ENCODE measurements at places on chromosomes 1 and 21.

GRCh38 chr1:42209526-42210251 lies 45.1 kb upstream of the GUCA2A start:
- no peak for DNase-seq

DNA sequence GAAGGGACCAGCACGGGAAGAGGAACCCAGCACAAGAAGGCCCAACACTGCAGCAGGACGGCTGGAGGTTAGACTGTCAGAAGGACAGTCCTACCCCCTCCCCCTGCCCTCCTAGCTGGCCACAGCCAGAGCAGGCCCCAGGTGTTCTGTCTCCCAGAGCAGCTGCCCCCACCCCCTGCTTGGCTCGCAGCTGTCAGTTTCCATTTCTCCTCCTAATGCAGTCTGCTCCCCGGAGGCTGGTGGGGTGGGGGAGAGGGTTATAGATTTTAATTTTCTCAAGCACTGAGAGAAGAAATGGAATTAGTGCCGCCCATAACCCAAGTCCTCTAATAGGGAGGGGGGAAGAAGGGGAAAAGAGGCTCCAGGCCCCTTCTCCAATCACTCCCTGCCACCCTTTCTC lies 13.0 kb upstream of the PEAR1 start:
- no peak for DNase-seq

DNA sequence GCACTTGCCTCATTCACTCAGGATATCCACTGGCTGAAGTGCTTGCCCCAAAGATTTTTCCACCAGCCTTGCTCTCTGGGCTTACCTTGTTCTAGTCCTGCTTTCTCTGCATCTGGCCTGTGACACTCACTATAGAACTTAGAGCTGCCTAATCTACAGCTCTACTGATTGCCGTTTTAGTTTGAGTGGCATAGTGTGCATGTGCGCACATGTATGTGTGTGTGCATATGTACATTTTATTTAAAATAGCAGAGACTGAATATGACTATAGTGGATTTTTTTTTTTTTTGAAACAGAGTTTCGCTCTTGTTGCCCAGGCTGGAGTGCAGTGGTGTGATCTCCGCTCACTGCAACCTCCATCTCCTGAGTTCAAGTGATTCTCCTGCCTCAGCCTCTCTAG lies 92.0 kb upstream of the CCDC190 start:
- DNase-seq: no peak

DNA sequence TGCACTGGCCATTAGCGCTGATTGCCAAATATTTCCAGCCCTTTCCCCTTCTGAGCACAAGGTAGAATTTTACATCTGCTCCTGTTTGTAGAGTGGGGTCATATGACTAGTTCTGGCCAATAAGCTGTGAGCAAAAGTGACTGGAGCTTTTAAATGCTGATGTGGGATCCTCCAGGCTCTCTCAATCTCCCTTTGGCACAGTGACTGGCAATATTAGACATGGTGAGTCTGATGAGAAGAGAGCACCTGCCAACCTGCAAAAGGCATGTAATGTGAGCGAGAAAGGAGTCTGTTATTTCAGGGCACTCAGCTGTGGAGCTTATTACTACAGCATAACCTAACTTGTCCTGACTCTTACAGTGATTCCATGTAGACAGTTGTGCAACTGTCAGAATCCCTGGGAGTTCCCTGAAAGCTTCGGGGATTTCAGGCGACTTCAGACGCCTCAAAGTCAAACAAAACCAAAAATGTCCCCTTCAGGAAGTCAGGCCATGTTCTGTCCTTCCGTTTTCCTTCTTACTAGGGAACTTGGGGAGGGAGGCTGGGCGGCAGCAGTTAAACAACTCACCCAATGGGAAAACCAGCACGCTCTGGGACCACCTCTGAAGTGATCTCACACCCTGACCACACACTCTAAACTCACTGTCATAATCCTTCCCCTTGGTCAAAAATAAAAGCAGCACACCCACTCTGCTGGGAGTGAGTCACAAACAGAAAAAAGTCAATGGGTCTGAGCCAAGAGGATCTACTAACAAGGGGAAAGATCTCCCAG lies 3.6 kb upstream of the RASSF5 start:
- DNase-seq: no peak

DNA sequence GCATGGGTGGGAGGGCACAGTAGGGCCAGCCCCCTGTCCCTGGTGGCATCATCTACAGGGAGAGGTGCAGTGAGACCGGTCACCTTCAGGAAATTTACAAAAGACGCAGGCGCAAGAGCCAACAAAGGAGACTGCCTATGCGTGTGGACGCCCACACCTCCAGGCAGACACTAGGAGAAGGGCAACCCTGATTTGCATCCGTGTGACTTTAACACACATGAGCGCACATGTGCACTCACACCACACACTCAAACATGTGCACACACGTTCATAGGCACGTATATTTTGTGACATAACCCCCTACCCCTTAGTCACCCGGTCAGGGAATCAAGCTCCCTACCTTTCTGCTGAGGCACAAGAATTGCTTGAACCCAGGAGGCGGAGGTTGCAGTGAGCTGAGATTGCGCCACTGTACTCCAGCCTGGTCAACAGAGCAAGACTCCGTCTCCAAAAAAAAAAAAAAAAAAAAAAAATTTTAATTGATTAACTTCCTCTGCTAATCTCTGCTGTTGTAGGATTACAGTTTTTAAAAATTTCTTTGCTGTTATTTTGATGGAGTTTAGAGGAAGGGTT lies 84.7 kb upstream of the SLC25A33 start:
- no peak for DNase-seq

DNA sequence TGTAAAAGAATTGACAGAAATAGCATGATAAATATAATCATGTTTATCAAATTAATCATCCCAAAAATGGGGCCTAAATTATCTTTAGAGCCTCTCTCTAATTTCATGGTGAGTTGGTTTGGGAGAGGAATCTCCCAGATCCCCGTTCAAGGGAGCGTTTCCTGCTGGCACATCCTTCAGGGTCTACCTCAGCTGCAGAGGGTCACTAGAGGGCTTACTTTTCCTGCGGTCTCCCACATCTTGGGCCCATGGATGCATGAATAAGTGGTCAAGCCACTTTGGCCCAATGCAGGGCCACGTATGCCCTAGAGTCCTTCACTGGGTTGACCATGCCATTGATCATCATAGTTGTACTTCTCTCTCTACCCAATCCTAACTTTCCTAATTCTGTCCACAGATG lies 164.1 kb downstream of the USP25 start:
- no peak for DNase-seq

DNA sequence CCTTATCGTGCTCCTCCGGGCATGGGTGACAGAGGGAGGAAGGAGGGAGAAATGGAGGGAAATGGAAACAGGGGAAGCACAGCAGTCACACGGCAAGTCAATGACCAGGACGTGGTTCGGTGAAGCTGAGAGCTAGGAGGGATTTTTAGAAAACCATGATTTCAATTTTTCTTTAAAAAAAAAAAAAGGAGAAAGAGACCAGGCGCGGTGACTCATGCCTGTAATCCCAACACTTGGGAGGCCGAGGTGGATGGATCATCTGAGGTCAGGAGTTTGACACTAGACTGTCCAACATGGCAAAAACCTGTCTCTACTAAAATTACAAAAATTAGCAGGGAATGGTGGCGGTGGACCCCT lies 776 bp upstream of the TNFRSF9 start:
- DNase-seq: no peak

GRCh38 chr1:48692235-48692634 lies 84.5 kb downstream of the BEND5 start:
- no peak for DNase-seq

DNA sequence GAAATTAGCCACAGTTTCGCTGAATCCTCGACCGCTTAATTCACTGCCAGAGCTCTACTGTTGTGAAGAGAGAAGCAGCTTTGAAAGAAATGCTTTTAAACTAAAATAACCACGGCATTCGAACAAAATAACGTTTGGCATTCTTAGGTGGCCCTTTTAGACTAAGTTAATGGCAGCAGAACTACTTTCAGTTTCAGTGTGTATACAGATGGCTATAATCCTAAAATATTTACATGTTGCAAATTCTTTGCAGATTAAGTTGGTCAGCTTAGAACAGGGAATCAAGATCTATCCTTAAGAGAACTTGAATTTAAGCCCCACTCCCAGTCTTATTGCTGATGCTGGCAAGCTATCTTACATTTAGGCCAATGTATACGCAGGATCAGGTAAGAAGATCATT lies 62.7 kb downstream of the ADSS2 start:
- no peak for DNase-seq

DNA sequence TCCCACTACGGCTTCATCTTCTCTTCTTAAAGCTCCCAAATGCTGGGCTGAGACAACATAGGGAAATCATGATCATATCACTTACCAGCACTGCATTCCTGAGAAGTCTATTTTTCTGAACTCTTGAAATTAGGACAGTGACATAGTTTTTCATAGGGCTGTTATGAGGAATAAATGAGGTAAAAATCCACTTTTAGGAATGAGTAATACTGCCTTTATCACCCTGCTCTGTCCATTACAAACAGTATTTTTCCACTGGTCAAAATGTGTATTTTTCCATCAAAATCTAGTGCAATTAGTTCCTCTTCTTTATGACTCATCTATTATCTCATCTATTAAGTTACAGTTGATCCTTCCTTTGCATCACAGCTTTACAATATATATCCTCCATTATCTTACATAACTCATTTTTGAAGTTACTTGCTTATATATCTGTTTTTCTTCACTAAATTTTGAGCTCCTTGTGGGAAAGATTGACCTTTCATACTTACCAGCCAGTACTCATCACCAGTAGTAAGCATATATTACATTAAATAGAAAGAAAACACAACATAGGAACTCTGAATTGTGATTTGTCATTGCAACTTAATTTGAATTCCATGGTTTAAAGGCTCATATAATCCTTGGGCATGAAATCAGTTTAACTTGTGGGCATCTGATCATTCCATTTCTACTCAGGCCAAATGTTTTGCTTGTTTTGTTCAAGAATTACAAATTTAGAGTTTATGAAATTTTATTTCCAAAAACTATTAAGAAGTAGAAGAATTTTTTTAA lies 37.1 kb downstream of the PRRX1 start:
- no peak for DNase-seq

- DNase-seq: peak; percentile 23
These were observed 32.3 kb upstream of the ETS2 start for GRCh38 chr21:38773099-38774061.

DNA sequence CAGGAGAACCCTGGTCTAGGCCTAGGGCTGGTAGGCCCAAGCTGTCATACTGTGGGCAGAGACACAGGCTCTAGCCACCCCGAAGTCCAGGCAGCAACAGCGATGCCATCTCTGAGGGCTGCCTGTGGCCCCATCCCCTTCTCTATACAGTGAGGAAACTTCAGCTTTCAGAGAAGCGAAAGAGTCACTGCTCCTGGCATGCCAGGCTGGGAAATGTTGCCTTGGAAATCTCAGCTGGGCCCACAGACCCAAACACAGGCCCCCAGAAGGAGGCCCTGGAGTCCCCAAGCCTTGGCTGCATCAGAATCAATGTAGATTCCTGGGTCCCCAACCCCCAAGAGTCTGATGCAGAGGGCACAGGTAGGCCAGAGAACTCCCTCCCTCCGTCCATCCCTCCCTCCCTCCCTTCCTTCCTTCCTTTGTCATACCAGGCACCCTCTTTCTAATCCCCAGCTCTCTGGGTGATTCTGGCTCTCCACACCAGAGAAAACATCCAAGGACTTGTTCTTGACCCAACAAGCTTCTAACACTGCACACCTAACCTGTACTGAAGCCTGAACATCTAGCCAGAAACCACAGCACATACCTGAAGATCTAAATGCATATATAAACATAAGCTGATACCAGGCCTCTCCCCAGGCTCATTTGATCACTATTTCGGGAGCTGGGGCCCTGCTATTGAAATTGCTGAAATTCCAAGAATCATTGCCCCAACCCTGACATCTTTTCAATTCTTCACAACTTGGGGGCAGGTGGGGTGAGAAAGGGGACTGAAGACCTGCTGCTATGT lies 143.2 kb upstream of the EDN2 start:
- DNase-seq: no peak

DNA sequence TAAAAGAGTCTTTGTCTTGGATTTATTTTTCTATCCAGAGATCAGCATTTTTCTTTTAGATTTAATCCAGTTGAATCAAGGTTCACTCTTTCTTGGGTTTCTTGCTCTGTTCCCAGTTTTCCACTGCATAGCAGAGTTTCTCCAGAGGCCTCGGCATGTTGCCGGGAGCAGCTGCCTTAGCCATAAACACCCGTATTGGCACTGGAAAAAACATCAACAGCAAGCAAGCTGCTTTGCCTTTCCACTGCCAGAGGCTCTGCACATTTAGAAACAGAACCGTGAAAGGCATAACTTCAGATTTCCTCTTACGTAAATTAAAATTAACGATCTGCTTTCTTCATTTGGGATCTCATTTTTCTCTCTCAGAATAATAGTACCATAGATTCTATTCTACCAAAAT lies 181.8 kb upstream of the L1TD1 start:
- no peak for DNase-seq

DNA sequence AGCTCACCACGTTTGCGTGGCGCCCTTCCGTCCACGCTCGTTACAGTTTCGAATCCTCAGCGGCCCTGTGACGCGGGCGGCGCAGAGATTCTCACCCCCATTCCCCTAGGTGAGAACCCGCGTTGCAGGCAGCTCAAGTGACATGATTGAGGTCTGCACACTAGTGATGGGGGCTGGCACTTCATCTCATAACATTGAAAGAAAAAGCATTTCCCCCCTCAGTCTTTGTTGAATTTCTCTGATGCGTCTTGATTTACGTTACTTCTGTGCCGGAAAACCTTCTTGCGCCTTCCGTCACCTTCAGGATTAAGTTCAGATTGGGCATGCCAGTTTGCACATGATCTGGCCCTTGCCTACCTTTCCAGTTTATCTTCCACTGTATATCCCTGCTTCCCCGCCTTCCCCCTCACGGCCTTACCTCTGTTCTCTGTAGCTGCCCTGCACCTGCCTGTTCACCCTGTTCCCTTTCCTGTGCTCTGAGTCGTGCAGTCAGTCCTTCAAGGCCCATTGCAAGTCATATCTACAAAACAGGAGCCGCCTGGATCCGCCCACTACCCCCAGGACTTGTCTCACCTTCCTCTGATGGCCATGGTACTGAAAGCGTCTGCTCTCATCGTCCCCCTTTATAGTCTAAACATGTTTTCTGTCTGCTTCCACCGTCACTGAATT lies 1.1 kb downstream of the CTPS1 start:
- peak; percentile 49 for DNase-seq

- DNase-seq: no peak
These were observed 58.1 kb downstream of the PRKACB start for GRCh38 chr1:84202126-84202525.

DNA sequence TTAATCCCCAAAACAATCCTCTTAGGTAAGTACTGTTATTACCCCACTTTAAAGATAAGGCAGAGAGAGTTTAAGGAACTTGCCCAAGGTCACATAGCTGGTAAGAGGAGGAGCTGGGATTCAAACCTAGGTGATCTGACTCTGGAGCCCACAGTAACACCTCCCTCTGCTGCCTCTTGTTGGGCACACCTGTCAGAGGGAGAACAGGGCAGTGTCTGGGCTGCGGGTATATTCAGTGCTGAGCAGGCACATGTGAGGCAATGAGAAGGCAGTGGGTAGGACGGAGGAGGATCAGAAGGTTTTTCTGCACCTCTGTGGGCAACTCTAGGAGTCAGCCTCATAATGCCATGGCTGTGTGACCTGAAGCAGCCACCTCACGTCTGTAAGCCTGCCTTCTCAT lies 1.8 kb downstream of the HPCA start:
- DNase-seq: no peak
